DMS153 (cell line): ENCODE measurements at places on chromosomes 2 and 18.
A peak's percentile ranks its signal among the peaks of the same experiment; 100 is the strongest.

GRCh38 chr18:79617511-79618500 is 61.8 kb upstream of the CTDP1 start:
- no peak for DNase-seq

- no peak for DNase-seq
Measured at GRCh38 chr2:191631754-191632153, 46.2 kb upstream of the NABP1 start.

GRCh38 chr2:234851451-234851850 is 100.4 kb upstream of the SH3BP4 start:
- no peak for DNase-seq

GRCh38 chr2:196066291-196067087 is 2.1 kb downstream of the DNAH7 start:
- DNase-seq: no peak

DNA sequence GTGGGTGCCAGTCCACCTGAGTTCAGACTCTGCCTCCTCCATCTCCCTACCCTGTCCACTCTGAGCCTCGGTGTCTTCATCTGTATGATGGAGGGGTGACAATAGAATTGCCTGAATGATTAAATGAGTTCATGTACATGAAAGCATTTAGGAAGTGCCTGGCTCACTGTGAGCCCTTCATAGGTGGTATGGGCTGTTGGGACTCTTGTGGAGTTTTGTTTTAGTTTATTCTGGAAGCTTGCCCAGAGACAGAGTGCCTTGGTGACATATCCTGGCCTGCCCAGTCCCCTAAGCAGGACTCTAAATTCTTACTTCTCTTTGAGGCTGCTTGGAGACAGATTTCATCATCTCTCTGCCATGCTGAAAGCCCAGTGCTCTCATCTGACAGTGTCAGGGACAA is 24.5 kb upstream of the GIGYF2 start:
- no peak for DNase-seq

GRCh38 chr2:120898961-120899750 is 163.5 kb downstream of the GLI2 start:
- no peak for DNase-seq

DNA sequence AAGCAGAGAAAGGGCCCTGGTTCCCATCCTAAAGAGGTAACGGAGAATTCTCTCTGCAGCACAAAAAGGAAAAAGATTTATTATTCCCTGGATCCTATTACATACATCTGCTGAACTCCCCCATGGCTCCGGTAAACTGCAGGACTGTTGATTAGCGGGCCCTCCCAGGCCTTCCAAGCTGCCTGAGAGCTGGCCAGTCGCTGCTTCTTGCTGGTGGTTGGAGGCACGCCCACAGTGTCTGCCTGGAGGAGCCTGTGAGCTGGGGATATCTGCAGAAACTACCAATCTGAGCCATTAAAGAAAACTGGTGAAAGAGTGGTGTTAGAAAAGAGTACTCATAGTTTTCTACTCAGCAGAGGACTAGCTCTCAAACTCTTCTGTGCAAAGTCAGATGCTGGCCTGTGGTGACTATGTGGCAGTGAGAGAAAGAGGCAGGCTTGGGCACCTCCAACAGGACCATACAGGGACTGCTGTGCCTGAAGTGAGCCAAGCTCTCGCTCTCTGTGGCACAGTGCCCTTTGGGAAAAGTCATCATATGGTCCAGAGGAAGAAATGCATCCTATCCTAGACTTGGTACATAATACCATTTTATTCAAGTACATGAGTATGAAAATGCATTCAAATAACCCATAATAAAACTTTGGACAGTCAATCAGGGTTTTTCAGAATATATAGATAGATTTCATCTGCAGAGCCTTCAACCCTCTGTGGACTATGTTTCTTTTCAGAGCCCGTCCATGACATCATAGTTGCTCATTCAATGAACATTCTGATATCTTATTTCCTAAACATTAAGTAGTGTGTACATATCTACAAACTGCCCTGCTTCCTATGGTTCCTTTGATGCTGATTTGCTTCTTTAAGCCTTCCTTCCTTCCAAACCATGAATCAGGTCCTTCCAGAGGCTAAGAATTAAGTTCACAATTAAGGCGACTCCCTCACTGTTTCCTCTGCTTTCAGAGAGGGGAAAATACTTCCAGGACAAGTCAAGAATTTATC is 242.0 kb upstream of the LYPD1 start:
- no peak for DNase-seq

- DNase-seq: no peak
Measured at GRCh38 chr2:148511883-148512282, 132.7 kb upstream of the EPC2 start.

GRCh38 chr18:23450022-23450421 is 3.1 kb upstream of the RIOK3 start:
- DNase-seq: no peak

DNA sequence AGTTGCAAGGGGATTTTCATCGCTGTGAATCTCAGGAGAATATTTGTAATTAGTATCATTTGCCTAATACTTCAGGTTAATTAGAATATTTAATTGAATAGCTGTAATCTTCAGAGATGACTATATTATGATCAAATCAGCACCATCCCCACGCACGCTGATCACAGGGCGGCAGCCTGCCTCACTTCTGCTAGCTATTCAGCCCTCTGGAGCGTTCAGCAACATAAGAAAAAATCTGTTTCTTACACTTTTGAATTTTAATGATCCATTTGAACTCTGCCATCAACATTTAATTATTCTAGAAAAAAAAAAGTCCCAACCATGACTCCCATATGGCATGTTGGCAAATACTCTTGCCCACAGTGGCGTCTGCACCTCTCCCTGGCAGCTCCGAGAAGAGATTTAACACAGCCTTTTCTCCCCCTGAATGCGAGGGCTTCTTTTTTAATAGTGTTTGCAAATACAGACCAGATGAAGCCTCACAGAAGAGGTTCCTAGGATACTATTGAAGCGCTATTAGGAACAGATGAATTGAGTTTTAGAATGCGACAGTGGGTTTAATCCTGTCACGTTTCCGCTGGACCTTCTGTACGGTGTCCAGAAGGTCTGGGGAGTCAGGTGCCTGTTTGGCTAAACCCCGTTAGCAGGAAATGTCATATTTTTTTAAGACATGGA is 731.9 kb upstream of the SALL3 start:
- no peak for DNase-seq

DNA sequence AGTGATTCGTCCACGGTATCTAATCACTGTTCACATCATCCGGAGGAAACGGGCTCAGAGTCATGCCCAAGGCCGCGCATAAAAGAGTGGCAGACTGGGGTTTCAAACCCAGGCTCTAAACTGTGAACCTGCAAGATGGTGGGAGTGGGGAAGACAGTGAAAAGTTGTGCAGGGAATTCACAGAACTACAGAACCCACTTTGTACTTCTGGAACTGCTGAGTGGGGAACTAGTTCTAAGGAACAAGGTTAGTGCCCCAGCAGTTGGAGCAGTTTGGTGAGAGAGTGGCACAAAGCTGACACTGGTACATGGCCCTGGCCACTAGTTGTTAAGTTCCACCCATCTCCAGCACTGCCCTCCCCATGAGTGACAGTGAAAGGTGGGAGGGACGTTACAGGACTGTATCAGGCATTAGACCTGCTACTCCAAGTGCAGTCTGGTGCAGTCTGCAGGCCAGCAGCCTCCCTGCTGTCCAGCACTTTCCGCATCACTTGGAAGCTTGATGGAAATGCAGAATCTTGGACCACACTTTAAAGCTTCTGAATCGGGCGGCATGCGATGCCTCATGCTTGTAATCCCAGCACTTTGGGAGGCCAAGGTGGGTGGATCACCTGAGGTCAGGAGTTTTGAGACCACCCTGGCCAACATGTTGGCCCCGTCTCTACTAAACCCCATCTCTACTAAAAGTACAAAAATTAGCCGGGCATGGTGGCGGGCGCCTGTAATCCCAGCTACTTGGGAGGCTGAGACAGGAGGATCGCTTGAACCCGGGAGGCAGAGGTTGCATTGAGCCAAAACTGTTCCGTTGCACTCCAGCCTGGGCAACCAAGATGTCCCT is 47.3 kb downstream of the C2orf42 start:
- peak; percentile 27 for DNase-seq

DNA sequence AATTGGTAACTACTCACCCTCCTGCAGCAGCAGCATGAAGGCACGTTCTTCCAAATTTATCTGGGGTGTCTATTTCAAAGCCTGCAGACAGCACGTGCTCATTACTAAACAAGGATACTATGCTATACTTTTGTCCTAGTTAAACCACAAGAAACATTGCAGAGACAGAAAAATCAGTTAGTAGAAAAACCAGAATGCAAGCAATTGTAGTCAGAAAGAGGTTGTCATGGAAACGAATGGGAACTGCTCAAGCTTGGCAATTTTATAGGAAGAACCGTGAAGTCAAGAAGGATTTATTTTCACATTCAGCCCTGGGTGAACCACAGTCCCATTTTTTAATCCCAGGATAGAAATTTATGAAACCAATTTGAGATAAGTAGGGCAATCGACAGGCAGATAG is 162.2 kb upstream of the PGAP1 start:
- no peak for DNase-seq

GRCh38 chr2:145402706-145403277 is 882.9 kb upstream of the ZEB2 start:
- no peak for DNase-seq

DNA sequence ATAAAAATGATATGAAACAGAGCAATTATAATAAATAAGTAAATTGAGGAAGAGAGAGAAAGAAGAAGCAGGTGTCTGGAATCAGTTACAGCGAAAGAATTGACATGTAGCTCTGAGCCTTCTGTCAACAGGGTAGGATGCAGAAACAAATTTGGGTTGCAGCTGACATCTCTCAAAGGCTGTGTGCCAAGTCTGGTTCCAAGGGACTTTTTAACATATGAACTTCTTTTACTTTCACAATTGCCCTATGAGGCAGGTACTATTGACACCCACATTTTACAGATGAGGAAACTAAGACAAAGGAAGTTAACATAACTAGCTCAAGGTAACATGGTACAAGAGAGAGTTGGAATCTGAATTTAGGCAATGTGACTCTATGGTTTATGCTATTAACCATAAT is 260.0 kb downstream of the ASXL3 start:
- no peak for DNase-seq

GRCh38 chr2:79083597-79084251 is 4.1 kb downstream of the REG1B start:
- no peak for DNase-seq

DNA sequence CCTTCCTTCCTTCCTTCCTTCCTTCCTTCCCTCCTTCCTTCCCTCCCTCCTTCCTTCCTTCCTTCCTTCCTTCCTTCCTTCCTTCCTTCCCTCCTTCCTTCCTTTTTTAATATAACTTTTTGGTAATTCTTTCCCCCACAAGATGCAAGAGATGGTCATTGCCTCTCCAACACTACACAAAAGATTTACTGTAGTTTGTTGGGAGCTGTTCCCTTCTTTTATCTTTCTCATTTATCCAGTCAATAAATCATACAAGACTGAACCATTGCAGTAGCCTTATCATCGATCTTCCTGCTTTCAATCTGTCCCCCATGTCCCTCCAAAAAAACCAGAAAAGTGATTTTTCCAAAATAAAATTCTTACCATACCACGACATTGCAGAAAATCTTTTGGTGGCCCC is 8.2 kb downstream of the APCDD1 start:
- no peak for DNase-seq

- DNase-seq: no peak
Measured at GRCh38 chr18:41004324-41004723, 950.7 kb upstream of the PIK3C3 start.

- DNase-seq: no peak
Measured at GRCh38 chr2:133109772-133110171, 439.8 kb upstream of the LYPD1 start.

GRCh38 chr2:128405981-128406613 is 87.4 kb upstream of the HS6ST1 start:
- DNase-seq: no peak

GRCh38 chr2:38572167-38572566 is 30.6 kb downstream of the HNRNPLL start:
- no peak for DNase-seq

GRCh38 chr2:197208024-197208423 is 102.6 kb downstream of the ANKRD44 start:
- no peak for DNase-seq

DNA sequence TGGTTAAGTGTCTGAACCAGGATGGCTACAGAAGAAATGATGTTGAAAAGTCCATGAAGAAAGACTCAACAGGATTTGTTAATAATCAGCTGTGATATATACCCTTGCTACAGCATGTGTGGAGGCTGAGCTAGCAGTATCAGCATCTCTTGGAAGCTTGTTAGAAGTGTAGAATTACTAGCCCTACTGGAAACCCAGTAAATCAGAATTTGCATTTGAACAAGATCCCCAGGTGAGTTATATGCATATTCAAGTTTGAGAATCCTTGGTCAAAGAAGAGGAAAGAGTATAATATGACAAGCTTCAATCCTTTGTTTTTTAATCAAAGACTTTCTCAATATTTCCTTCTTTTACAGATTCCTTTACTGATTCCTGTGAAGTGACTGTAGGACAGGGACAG is 109.0 kb upstream of the KCNJ3 start:
- no peak for DNase-seq

DNA sequence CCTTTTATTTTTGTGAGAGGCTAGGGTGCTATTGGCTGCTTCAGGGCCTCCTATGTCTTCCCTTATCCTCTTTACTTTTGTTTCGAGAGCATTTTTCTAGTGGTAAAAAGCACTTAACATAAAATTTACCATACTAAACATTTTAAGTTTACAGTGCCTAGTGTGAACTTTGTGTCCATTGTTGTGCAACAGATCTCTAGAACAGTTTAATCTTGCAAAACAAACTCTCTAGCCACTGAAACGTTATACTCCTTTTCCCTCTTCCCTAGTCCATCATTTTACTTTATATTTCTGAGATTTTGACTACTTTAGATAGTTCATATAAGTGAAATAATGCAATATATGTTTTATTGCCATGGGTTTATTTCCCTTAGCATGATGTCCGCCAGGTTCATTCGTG is 580.6 kb downstream of the THSD7B start:
- DNase-seq: no peak

GRCh38 chr18:78159397-78159796 is 820.2 kb upstream of the SALL3 start:
- no peak for DNase-seq

DNA sequence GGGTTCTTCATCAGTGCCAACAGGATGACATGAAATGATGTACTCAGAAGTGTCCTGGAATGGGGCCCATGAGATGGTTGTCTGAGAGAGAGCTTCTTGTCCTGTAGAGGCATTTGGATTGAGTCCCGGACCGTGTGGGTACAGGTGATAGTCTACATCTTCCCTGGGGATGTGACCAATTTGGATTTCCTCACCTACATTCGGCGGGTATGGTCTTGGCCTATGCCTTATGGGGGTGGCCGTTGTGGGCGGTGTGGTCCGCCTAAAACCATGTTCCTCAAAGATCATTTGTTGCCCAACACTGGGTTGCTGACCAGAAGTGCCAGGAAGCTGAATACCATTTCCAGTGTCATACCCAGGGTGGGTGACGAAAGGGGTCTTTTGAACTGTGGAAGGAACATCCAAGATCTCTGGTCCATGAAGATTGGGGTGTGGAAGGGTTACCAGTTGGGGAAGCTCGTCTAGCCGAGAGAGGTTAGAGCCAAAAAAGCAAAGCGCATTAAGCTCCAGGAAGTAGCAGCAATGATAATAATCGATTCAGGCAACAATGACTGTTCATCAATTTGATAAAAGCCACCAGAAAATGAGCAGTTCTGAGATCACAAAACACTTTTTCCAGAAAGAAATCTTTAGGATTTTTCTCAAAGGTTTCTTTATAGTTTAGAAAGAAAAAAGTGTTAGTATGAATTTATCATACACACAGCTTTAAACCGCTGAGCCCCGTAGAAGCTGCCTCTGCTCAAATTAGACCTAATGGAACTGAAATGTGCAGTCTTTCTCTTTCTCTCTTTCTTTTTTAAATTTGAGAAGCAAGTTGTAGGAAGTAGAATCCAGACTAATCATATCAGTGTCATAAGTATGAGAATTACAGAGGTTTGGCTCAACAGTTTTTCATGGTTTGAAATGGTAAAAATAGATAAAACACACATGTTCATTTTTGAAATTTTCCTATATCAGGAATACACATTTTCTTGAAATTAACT is 60.3 kb downstream of the ATIC start:
- no peak for DNase-seq
